ENCODE measurements at places on chromosomes 4 and X. TPM values are rescaled to one million over a fixed set of nuclear protein-coding genes. Genes with fewer than 3 reads are reported as not detected.

DNA sequence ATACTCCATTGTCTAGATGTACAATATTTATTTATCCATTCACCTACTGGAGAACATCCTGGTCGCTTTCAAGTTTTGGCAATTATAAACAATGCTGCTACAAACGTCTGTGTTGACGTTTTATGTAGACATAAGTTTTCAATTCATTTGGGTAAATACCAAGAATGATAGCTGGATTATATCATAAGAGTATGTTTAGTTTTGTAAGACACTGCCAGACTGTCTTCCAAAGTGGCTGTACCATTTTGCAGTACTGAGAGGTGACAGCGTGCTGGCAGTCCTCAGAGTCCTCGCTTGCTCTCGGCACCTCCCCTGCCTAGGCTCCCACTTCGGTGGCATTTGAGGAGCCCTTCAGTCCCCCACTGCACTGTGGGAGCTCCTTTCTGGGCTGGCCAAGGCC lies 253.3 kb upstream of the INTU start:
- no peak for DNase-seq

DNA sequence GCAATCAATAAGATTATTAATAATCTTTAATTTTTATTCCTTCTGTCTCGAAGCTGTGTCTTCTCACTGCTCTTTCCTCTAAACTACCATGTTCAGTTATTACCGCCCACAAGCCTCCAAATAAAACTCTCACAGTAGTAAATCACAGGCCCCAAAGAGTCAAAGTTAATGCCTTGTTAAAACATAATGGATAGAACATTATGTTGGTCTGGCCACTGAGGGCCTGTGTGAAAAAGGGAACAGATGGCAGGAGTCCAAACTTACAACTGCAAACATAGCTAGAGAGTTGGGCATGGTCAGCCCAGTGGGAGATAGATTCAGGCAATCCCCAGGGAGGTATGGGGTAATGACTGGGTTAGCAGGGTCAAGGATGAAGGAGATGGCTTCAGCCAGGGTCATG lies 84.6 kb upstream of the TNIP3 start:
- DNase-seq, result no peak

DNA sequence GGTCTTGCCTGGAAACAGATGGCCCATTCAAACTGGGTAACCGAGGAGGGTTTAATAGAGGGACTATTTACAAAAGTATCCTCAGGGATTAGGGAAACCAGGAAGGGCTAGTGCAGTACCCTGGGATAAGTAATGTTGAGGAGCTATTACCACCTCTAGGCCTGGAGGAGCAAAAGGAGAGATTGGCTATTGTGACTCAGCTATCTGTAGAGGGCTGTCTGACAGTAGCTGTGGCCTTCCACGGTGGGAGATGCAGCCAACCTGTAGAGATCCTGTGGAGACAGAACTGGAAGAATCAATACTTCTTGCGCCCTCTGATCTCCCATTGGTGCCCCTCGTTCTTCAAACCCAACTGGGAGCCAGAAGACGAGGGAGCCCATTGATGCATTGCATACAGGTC lies 34.1 kb upstream of the RPS6KA3 start:
- DNase-seq, result no peak

Gene CRLF2
- not detected for polyA plus RNA-seq

DNA sequence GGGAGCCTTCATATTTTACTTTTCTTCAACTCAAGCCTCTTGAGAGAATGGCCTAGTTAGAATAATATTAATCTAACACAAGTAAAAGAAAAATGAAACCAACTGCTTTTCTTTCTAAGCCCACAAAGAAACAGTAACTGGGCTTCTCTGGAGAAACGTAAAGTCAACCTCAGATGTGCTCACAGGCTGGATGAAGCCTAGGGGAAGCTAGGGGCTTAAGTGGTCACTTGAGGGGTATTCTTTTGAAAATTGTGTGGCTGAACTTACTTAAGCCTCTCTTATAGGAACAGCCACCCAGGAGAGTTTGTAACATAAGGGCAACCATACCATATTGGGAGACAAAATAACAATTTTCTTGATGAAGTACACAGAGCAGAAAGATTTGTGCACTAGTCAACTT lies 279.0 kb downstream of the SPRY1 start:
- no peak for DNase-seq

Gene TCEAL3
- 26.7 TPM for polyA plus RNA-seq

GRCh38 chr4:73703320-73703719 lies 37.0 kb upstream of the CXCL8 start:
- no peak for DNase-seq

DNA sequence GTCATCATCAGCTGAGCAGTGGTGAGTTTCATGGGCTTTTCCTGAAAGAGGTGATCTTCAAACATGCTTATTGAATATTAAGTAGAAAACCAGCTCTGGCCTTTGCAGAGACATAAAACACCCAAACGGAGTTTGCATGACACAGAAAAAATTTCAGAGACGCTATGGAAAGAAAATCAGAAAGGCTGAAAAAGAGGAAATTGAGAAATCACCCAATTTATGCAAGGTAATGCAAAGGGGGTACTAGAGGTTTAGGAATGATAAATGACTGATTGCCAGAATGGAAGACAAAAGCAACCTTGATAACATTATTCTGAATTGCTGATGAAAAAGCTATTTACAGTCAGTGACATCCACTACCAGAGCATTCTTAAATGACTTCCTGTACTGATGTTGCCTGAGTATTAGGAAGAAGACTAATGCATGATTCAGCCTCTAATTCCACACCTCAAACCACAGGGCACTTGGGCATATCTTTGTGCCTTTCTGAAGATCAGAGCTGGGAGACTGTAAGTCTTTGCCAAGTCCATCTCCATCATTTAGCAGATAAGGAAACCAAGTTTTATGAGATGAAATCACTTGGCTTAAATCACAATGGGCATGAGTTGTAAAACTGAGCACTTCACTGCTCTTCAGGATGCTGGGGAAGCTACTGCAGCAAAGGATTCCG lies 565.7 kb downstream of the PPARGC1A start:
- no peak for DNase-seq

Gene FAM9B
- polyA plus RNA-seq, result 0.06 TPM

Gene FAM9A
- not detected for polyA plus RNA-seq

- no peak for DNase-seq
Observed at GRCh38 chr4:48037117-48037462, 20.5 kb downstream of the NIPAL1 start.

GRCh38 chr4:120841580-120841979 lies 80.9 kb downstream of the PRDM5 start:
- DNase-seq, result no peak
